Heart left ventricle (tissue), 16 donors: ENCODE measurements at places on chromosomes 16 and 17. TPM values are rescaled to one million over a fixed set of nuclear protein-coding genes. Genes with fewer than 3 reads are reported as not detected.

Gene HSD11B2
- 0.75 TPM for total RNA-seq

Gene ST6GALNAC2
- total RNA-seq: 5.6 TPM

- no peaks in the 10 kb centered on the region for H3K36me3 ChIP-seq
- H3K4me3 ChIP-seq: no peak overlapping the region
- no peaks in the 10 kb centered on the region for H3K27me3 ChIP-seq
- H3K4me1 ChIP-seq: no peaks in the 10 kb centered on the region
- DNase-seq: no peak
These were observed 111.9 kb downstream of the CNTNAP4 start for GRCh38 chr16:76389126-76389525.

GRCh38 chr17:70099294-70099693, 24.3 kb downstream of the KCNJ16 start:
- H3K4me3 ChIP-seq: no peak overlapping the region
- H3K27ac ChIP-seq: no peak overlapping the region

- H3K36me3 ChIP-seq: peaks cover 73% of the 10 kb centered on the region
- H3K27ac ChIP-seq: no peak overlapping the region
- H3K4me1 ChIP-seq: no peaks in the 10 kb centered on the region
- no peak overlapping the region for H3K4me3 ChIP-seq
- no peaks in the 10 kb centered on the region for H3K27me3 ChIP-seq
These were observed 6.7 kb downstream of the ERI2 start for GRCh38 chr16:20799599-20799998.

DNA sequence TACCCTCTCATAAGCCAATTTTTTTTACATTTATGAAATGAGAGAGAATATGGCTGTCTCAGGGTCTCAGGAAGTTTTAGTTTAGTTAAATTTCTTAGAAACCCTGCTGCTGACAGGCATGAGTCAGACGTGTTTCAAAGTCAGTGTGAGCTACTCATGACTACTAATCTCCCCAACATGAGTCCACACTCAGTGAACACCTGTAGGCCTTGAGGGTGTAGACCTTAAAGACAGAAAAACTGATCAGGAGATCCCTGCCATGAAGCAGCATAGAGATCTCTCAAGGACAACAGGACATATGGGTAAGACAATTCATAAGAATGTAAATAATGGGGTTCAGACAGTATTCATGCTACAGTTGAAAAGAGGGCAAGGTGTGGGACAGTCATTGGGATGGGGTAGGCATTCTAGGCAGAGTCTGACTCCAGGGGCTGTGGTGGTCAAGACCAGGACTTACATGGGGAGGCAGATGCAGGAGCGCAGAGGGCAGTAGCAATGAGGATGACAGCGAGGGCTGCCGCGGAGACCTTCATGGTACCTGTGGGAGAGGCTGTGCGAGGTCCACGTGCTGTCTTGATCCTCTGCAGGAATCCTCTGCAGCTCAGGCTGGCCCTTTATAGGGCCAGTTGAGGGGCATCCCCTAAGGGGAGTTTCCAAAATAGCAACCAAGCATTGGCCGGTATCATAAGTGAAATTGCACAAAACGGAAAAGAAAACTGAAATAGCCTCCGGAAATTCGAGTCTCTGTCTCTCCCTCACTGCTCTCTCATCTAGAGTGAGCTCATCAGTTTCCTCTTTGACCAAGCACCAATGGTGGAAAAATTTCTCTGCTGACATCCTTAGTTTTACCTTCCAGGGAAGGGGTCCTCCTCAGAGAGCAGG, at the start of gene CCL5:
Gene CCL5, minus strand, starts transcription at position 588 of the 882 bp plus-strand sequence.
- no peak for DNase-seq
- no peak within 1 kb of the TSS for H3K4me3 ChIP-seq
- no peaks in the 10 kb centered on the region for H3K27me3 ChIP-seq
- H3K36me3 ChIP-seq: no peaks in the 10 kb centered on the region

DNA sequence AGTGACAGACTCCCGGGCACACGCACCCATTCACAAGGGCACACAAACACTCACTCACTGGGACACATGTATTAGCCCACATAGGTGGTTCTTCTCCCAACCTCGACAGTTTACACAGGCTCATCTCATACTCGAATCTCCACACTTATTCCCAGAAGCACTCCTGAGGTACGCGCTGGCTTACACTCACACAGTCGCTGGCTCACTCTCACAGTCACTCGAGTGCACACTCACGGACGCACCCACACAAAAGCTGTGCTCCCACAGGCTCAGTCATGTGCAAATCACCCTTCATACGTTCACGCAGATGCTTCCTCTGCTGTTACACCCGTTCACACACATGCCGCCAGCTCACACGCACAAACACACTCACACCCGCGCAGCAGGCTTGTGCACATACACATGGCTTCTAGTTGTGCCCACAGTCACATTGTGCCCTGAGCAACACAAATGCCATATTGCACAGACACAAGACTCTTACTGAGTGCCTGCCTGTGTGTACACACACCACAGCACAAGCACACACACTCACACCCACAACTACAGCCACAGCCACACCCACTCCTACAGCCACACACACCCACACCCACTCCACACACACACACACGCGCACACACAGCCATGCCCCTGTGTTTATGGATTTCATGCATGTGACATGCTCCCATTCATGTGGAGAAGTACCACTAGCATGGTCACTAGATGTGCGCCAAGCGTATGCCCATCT, 8.4 kb upstream of the PRR29 start:
- no peak overlapping the region for H3K4me3 ChIP-seq
- no peak overlapping the region for H3K27ac ChIP-seq
- no peaks in the 10 kb centered on the region for H3K36me3 ChIP-seq
- no peak for DNase-seq

GRCh38 chr17:40356990-40357881, 7.3 kb downstream of the GJD3 start:
- H3K27me3 ChIP-seq: no peaks in the 10 kb centered on the region
- peaks cover 34% of the 10 kb centered on the region for H3K4me1 ChIP-seq
- no peak overlapping the region for H3K27ac ChIP-seq

- H3K27me3 ChIP-seq: no peaks in the 10 kb centered on the region
- no peaks in the 10 kb centered on the region for H3K36me3 ChIP-seq
- H3K27ac ChIP-seq: peak overlapping the region; percentile 91
- H3K4me3 ChIP-seq: peak overlapping the region; percentile 85
These were observed 1.1 kb downstream of the C1QTNF1 start for GRCh38 chr17:79024901-79025737.

DNA sequence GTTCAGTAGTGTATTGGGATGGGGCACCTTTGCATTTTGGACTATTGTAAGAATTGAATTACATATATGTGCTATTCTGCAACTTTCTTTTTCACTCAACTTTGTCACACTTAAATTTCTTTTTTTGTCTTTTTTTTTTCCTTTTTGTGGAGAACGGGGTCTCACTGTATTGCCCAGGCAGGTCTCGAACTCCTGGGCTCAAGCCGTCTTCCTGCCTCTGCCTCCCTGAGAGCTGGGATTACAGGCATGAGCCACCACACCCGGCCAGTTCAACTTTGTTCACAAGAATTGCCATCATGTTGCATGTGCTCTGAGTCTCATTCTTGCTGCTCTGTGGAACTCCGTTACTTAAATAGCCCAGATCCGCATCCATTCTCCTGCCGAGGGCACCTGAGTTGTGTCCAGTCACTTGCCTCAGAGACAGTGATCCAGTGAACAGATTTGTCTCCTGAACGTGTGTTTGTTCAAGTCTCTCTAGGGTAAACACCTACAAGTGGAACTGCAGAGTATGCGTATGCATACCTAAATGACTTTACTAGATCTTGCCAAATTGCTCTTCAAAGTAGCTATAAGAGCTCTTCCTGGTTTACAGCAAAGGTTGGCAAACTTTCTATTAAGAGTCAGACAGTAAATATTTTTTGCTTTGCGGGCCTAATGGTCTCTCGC, 3.4 kb upstream of the SLC38A10 start:
- no peak for DNase-seq
- H3K27ac ChIP-seq: no peak overlapping the region
- H3K27me3 ChIP-seq: no peaks in the 10 kb centered on the region
- H3K4me1 ChIP-seq: peaks cover 14% of the 10 kb centered on the region
- no peak overlapping the region for H3K4me3 ChIP-seq

DNA sequence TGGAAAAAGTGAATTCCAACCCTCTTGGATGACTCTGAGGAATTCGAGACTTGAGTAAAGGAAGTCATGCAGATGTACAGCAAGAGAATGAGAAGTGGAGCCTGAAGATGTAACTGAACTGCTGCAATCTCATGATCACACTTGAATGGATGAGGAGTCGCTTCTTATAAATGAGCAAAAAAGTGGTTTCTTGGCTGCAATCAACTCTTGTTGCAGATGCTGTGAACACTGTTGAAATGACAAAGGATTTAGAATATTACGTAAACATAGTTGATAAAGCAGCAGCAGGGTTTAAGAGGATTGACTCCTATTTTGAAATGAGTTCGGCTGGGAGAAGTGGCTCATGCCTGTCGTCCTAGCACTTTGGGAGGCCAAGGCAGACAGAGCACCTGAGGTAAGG, 25.5 kb downstream of the ASPA start:
- no peaks in the 10 kb centered on the region for H3K4me1 ChIP-seq
- no peaks in the 10 kb centered on the region for H3K27me3 ChIP-seq
- H3K4me3 ChIP-seq: no peak overlapping the region
- no peak overlapping the region for H3K27ac ChIP-seq
- H3K36me3 ChIP-seq: no peaks in the 10 kb centered on the region
